ENCODE measurements at places on chromosomes 3 and 15. TPM values are rescaled to one million over a fixed set of nuclear protein-coding genes. Genes with fewer than 3 reads are reported as not detected.

- no peak for ATAC-seq
Measured at GRCh38 chr3:120173056-120173675, 78.9 kb upstream of the GSK3B start.

GRCh38 chr3:13654330-13655060 lies 105.6 kb downstream of the FBLN2 start:
- no peak for ATAC-seq

- no peak for ATAC-seq
Measured at GRCh38 chr3:106827515-106828213, 549.6 kb upstream of the CCDC54 start.

DNA sequence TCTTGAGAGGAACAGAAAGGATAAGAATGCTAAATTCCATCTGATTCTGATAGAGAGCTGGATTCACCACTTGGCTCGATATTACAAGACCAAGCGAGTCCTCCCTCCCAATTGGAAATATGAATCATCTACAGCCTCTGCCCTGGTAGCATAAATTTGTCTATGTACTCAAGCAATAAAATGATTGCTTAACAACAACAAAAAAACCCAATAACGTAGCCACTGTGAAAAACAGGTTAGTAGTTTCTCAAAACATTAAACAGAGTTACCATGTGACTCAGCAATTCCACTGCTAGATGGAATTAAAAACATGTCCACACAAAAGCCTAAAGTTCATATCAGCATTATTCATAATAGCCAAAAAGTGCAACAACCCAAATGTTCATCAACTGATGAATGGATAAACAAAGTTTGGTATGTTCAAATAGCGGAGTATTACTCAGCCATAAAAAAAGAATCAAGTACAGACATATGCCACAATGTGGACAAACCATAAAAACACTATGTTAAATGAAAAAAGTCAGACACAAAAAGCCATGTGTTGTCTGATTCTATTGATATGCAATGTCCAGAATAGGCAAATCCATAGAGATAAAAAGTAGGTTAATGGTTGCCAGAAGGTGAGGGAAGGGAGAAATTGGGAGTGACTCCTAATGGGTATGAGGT lies 16.8 kb downstream of the BCL2L10 start:
- ATAC-seq = peak; percentile 79

DNA sequence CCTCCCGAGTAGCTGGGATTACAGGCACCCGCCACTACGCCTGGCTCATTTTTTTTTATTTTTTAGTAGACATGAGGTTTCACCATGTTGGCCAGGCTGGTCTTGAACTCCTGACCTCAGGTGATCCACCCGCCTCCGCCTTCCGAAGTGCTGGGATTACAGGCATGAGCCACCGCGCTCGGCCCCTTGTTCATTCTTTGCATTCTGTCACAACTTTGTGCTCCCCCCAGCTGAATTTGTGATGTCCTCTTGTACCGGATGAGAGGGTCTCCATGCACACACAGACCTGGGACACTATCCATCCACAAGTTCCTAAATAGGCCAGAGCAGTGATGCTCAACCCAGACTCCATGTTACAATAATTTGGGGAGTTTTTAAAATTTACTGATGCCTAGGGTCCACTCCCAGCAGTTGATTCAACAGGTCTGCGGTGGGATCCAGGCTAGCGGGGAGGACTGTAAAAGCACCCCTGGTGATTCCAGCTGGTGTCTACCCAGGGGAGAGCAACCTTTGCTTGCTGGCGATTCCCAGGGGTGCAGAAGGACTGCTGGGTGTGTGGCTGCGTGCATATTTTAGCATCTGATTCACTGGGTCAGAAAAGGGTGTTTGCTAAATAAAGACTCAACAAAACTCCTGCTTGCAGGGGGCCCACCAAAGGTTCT lies 1.0 kb downstream of the RASSF1 start:
- ATAC-seq = no peak

- no peak for ATAC-seq
Measured at GRCh38 chr15:31266712-31267111, 59.9 kb upstream of the KLF13 start.

GRCh38 chr3:139129892-139130291 lies 85.2 kb upstream of the PRR23C start:
- no peak for ATAC-seq

GRCh38 chr3:15216501-15216900 lies 10.5 kb downstream of the CAPN7 start:
- ATAC-seq = no peak

DNA sequence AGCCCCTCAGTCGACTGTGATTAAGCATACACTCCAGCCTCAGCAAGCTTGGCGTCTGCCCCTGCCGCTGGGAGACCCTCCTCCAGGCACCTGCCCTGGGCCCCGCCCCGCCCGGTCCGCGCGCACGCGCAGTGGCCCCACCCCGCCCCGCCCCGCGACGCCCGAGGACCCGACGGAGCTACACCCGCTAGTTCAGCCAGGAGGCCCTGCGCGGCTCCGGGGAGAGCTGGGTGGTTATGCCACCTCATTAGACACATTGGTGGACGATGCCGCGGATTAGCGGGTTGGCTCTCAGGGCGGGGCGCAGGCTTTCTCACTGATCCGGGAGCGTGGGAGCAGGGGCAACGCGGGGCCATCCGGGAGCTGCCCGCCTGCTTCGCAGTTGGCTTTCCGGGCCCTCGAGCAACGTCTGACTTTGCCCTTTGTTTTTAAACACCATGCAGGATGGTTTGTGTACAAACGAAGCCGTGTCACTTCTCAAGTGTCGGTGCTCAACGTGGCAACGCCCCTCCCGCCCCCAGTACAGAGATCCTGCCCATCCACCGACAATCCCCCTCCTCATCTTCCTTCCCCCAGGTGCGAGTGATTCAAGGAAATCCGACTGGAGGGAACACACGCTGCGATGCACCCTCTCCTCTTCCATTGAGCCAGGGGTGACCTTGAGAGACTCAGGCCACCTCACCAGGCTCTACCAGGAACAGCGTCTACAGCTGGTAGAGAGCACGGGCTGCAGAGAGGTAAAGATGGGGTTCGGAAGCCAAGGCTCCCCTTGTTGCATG lies 109.3 kb downstream of the SHQ1 start:
- peak; percentile 82 for ATAC-seq

DNA sequence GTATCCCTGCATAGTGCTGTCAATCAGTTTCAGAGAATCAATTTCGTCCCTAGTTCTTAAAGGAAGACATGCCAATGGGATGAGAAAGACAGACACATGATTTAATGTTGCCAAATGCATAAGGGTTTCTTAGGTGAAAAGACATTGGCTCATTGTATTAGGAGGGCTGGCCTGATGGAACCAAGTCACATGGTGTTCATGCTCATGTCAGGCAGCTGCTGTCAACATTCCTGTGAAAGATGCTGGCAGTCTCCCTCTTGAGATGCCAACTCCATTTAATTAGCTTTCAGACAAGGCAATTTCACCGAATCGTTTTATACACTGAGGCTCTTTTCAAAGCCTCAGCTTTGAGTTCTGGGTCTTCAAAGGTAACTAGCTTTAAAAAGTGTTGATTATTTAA lies 16.1 kb upstream of the IL1RAP start:
- ATAC-seq = no peak

DNA sequence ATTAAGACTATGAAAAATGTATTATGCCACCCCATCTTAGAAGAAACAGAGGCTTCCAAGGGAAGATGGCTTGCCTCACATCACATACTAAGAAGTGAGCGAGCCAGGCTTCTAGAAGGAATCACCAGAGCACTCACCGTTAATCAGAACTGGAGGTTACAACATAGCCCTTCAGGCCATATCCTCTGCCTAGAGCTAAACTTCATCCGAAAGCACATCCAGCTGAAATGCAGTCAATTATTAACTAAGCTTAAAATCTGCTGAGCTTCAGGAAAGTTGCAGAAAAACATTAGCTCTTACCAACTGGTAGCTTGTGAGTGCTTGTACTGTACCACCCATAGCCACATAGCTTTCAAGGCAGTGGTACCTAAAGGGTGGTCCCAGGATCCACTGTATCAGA lies 483.2 kb downstream of the TBL1XR1 start:
- ATAC-seq = no peak

- ATAC-seq = no peak
Measured at GRCh38 chr3:148625991-148626390, 71.7 kb upstream of the AGTR1 start.

GRCh38 chr15:63287109-63287508 lies 9.7 kb downstream of the APH1B start:
- no peak for ATAC-seq

- ATAC-seq = no peak
Measured at GRCh38 chr3:171055336-171056178, 29.0 kb upstream of the SLC2A2 start.

- ATAC-seq = peak; percentile 24
Measured at GRCh38 chr3:181723625-181724191, 12.0 kb downstream of the SOX2 start.

DNA sequence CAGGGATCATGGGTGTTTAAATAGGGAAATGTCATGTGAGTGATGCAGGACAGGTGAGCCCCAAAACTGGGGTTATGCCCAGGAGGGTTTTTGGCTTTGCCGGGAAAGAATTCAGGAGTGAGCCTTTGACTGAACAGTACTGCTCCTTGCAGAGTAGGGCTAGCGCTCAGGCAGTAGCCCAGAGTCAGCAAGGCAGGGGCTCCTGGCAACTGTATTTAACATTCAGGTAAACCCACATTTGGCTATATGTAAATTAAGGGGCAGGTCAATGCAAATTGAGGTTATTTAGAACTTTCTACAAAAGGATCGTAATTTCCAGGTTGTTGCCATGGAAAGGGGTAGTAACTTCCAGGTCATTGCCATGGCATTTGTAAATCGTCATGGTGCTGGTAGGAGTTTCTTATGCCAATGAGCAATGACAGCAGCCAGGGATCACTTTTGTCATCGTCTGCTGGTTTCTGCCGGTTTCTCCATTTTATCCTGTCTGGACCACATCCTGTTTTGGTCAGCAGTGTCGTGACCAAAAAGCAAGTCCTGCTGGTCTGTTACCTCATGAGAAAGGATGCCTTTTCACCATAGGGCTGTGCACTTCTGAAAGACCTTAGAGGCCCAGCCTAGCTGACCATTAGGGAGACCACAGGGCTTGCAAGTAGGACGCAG lies 24.3 kb downstream of the MTHFS start:
- ATAC-seq = peak; percentile 42

DNA sequence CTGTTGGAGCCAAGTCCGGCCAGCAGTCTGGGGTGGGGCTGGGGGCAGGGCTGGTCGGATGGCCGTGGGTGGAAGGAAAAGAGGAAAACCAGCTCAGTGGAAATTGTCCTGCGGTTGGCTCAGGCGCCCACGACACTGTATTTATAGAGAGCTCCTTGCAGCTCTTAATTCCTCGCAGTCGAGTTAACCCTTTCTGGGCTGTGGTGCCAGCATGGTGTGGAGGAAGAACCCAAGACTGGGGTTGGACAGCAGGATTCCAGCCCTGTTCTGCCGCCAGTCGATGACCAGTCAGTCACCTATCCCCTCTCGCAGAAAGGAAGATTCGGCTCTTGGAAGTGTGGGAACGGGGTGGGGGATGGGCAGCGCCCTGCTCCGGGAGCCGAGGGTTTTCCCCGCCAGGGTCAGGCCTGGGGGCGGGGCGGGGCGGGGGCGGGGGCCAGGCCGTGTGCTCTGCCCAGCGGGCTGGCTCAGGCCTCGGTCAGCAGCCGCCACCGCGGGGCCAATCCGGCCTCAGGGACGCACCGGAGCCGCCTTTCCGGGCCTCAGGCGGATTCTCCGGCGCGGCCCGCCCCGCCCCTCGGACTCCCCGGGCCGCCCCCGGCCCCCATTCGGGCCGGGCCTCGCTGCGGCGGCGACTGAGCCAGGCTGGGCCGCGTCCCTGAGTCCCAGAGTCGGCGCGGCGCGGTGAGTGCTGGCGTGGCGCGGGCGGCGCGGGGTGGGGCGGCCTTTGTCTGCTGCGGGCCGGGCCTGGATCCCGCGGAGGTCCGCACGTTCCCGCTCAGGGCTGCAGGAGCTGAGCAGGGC lies at the start of gene CD276:
Gene CD276 (plus strand): TSS at position 607 of the 804 bp plus-strand sequence. CDS start 15,257 bp downstream, outside the sequence.
- ATAC-seq = peak; percentile 50

DNA sequence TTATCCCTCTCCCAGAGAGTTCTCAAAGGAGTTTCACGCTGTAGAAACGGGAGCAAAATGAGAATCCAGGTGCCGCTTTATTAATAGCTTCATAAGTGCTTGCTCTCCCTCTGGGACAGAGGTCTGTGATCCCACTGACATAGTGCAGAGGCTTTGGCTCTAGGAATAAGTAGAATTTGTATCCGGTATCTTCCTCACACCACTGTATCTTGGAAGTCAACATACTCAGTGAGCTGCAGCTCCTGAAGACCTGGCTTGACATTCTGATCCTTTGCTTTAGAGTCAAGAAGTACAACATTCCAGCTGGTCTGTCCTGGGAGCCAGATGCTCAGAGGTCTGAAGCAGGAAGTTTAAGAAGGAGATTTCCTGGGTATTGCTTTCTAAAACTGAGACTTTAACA lies 323.0 kb downstream of the LPP start:
- ATAC-seq = no peak

- no peak for ATAC-seq
Measured at GRCh38 chr3:141632779-141633374, 105.2 kb upstream of the RNF7 start.

DNA sequence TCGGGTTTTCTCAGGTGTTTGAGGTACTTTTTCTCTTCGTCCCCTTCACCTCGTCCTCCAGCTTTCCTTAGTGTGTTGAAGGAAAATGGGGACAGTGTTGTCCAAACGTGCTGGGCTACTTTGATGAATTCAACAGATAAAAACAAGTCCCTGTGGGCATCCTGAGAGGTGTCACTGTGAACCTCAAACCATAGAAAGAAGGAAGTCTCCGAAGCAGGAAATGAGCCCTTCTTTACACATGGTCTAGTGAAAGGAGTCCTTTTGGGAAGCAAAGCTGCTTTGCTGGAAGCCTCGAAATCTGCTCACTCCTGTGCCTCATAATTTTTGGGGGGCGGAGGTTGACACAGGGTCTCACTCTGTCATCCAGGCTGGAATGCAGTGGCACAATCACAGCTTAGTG lies 10.6 kb downstream of the IL17RB start:
- ATAC-seq = no peak

DNA sequence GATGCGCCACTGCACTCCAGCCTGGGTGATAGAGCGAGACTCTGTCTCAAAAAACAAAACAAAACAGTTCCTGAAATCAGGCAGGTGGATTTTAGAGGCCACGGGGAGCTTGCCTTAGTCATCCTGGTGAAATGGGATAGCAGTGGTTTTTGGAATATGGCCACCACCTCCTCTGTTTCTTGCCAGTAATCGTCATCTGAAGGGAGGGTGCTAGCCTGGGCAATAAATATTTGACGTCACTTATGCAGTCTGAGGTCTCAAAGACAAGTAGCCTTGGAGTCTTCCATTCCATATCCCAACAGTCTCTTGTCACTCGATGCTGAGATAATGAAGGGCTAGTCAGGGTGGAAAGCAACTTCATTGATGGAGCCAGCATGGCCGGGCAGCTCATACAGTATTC lies 55.2 kb downstream of the KCNAB1 start:
- ATAC-seq = no peak

Gene SKIL
- total RNA-seq = 35.0 TPM

Gene FBXW12
- total RNA-seq = not detected

Gene WDR6
- 36.3 TPM for total RNA-seq

Gene XIRP1
- total RNA-seq = not detected

Gene MUC20
- total RNA-seq = 34.9 TPM

Gene ANKRD34C
- not detected for total RNA-seq

Gene TM4SF18
- 0.76 TPM for total RNA-seq

Gene CYP8B1
- total RNA-seq = not detected

Gene TRH
- not detected for total RNA-seq

Gene SNTN
- total RNA-seq = not detected

Gene KCNMB2
- not detected for total RNA-seq

Gene CEMIP
- 17.3 TPM for total RNA-seq

Gene KLHL40
- total RNA-seq = not detected

Gene CADPS
- total RNA-seq = 0.08 TPM

Gene AGBL1
- total RNA-seq = not detected

Gene PDIA5
- 6.7 TPM for total RNA-seq

Measured in esophagus mucosa (tissue), 1 donor.